ENCODE measurements at places on chromosomes 6 and 20.

DNA sequence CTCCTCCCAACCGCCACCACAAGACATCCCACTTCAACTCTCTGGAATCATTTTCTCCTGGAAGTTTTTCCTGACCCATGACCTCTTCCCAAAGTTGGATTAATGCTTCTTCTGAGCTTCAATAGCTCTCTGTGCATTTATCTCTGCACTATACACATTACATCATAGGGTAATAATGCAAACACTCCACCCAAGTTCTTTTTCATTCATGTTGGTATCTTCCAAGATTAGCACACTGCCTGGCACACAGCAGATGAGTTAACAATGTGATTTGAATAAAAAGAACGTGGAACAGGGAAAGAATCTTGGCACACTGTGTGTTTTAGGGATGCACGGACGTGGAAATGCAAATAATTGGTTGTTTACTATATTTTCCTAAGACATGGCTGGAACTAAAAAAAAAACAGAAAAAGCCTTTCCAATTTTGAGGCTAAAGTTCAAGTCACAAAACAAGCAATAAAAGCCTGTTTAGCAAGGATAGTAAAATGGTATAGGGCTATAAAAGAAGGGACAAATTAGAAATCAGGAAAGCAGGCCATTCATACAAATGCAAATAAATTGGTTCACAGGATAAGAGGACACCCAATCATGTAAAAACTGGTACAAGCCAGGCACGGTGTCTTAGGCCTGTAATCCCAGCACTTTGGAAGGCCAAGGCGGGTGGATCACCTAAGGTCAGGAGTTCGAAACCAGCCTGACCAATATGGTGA, 1.6 kb upstream of the FAM135A start:
- DNase-seq: no peak

DNA sequence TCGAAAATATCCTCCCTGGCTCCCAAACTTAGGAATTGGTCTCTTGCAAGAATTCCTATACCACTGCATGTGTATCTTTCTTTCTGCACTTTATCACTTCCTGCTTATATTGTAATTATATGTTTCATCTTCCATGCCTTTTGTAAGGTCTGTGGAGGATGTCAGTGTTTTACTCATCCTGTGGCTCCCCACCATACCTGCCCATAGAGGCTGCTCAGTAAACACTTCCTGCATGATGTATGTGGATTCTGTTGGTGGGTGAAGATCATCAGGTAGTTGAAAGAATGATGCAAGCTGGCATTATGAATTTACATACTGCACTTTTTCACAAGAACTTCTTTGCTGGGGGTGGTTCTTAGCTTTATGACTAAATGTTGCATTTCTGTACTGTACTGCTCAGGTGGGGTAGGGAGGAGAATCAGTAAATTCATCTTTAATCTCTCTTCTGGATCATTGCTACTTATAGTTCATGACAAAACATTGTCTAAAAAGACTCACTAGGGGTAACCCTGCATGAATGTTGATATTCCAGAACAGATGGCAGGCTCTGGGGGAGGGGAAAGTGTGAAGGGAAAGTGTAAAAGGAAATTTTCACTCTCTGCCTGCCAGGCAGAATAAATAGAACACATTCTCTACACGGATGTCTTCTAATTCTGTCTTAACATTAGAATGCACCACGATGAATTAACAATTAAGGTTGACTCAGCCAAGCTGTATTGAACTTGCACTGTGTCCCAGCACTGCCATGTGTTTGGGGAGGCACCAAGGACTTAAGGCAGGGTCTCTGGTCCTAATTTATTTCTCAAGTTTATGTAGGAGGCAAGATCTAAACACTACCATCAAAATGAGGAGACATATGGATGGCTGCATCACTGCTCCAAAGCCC, 36.0 kb upstream of the KLHL31 start:
- no peak for DNase-seq

- peak; percentile 30 for DNase-seq
Observed at GRCh38 chr20:2752567-2753460, 47.6 kb downstream of the CPXM1 start.

DNA sequence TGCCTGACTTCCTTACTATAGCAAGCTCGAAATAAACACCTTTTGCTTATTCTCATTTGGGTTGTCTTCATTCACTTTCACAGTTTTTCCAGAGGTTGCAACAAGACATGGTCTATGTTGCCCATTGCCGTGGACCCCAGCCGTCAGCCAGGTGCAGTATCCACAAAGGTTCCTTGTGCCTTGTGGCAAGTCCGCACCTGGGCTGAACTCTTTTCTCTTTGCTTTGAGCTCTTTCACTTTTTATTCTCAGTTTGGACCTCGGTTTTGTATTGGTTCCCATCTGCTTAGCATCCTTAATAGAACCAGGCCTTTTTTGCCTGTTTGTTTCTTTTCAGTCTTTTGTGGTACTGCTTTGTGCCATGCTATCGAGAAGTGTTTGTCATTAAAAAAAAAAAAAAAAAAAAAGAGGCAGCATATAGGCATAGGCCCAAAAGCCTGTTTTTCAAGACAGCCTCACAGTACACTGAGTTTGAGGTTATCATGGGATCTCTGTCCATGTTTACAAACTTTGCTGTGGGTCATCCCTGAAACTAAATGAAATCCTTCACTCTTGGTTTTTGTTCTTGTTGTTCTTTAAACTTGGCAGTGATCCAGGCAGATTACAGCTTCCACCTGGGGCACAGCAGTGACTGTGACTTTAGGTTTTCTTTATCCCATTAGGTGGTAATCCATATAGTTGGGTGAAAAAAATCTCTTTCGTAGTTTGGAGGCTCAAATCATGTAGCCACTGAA, 33.3 kb downstream of the GSTA3 start:
- no peak for DNase-seq

DNA sequence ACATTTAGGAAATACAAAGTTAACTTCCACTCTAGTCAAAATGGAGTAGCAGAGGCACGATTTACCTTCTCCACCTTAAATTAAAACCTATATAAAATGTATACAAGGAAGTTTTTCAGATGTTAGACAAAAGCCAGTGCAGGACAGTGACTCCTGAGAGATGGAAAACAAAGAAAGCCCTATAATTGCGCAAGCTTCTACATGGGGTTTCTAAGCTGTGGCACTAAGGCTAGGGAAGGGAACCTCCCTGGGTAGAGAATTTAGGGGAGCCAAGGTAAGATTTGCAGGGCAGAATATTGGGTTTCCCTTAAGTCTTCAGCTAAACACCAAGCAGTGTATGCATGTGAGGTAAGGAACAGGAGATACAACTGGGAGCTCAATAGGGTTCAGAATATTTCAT, 18.5 kb upstream of the ZC3H12D start:
- no peak for DNase-seq

DNA sequence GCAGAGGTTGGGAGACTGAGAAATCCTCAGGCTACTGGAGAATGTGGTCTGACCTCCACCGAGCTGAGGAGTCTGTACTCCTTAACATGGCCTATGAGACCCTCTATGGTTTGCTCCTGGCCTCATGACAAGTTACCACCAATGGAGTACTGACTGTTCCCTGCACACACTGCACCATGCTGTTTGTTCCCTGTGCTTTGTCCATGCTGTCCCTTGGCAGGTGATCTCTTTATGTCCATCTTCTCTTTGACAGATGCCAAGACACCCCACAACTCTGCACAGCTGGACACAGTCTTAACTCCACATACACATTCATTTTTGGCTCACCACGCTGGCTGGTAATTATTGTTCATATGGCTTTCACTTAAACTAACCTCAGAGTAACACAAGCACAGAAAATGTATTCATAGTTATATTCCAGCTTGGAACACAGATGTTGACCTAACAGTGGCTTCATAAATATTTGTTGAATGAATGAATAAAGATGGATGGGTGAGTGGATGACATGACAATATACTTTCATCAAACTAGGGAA, 258.0 kb downstream of the ATXN1 start:
- DNase-seq: no peak

DNA sequence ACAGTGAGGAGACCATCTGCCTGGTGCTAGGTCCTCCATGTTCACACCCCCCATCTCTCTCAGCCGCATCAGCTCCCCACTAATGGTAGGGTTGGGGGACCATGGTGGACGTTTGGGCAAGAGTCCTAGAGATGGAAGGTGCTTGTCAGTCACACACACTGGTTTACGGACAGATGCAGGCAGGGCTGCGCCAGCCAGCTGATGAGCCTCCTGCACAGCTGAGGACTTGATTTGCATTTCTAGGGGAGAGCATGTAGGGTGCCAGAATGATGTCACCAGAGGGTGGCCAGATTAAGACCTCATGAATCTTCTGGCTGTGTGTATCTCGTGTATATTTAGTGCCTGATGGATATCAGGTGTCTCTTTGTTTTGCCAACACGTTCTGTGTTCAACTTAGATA, 28.6 kb downstream of the CST8 start:
- DNase-seq: no peak

DNA sequence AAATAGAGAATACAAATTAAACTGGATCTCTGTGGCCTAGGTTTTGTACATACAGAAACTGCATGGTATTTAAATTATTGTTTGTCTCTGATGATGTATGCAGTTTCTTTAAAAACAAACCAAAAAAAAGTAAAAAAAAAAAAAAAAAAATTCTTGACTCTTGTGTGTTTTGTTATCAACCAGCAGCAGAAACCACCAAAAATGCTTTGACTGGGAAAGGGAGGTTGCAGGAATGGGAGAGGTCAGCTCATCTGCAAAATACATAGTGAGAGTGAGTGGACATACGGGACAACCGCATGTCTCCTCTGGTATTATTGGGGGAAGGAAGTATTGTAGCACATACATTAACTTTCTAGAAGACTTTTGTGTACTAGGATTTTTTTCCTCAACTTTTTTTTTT, 38.0 kb downstream of the TBC1D7 start:
- DNase-seq: no peak

GRCh38 chr6:28212510-28213212, 12.4 kb upstream of the ZSCAN9 start:
- no peak for DNase-seq

DNA sequence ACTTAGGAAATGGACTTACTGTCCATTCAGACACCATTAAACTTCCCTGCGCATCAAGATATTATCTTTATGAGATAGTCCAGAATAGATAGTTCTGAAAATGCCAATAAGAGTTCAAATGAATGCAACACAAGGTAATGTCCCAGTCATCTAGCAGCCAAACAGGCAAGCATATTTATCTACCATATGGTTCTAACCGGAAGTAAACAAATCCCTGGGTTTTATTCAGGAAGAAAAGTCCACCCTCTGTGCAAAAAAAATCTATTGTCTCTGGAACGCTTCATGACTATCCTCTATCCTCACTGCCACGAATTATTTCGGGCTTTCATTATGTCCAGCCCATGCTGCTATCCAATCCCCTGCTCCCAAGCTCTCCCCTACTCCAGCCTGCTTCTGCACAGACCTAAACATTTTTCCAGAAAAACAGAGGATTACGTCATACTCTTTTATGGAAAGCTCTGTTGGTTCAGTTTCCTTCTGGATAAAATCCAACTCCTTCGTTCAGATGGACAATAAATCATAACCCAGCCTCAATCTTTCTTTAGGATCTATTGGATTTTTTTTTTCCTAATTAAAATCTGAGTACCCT, 11.4 kb downstream of the PPIL6 start:
- DNase-seq: no peak

GRCh38 chr6:11358904-11359830, 126.7 kb upstream of the NEDD9 start:
- DNase-seq: no peak

DNA sequence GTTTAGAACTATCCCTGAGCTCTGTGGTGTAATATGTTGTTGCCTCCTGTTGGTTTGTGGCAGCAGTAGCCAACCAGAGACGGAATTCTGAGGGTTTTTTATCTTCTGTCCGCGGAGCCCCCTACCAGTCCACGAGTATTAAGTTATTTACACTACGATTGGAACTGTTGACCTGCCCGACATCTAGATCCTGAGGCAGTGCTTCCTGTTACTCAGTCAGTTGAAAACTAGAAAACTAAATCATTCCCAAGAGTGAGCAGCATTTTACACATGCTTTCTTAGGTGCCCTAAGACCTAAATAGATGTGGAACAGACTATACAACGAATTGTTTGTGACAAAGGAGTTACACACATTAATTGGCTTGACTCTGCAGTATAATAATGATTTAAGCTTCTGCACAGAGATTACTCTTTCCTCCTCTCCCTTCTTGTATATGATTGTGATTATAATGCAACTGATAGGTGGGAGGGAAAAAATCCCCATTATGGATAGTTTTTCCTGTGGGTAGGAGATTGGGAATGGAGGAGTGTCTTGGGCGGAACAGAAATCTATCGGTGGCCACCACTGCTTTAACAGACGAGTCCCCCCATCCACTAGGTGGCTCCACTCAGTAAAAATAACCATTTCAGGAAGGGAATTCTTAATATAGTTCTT, 1.7 kb downstream of the LOC128125822 start:
- DNase-seq: peak; percentile 14

DNA sequence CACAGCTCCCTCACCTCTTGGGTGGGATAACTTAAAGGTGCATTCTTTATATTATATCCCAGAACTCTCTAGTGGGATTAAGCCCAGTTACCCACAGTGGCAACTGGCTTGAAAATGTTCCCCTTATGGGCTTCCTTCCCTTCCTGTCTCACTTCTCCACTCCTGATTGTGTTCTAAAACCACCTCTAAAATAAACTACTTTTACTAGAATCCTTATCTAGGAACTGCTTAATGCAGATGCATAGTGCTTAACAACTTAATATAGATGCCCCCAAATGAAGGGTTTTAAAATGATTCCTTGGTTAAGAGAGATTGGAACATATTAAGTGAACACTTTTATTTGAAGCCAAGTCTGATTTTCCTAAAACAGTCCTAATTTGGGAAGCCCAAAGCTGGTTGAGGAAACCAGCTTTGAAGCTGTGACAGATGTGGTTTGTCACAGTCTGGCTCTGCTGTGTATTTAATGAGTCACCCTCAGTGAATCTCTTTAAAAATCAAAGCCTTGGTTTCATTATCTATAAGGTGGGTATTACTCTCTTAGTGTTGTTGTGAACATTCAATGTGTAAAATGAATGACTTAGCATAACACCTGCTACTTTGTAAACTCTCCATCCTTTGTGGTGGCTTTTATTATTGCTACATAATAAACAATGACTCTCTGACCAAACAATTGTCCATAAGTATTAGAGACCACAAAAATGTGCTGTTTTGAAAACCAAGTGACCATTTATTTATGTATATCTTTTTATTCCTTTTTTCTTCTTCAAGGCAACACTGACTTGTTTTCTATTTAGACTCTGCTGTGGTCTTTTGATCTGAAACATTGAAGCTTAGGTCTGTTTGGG, 24.4 kb downstream of the PLCB1 start:
- DNase-seq: no peak

- DNase-seq: no peak
Observed at GRCh38 chr6:113805173-113805790, 51.9 kb upstream of the MARCKS start.

DNA sequence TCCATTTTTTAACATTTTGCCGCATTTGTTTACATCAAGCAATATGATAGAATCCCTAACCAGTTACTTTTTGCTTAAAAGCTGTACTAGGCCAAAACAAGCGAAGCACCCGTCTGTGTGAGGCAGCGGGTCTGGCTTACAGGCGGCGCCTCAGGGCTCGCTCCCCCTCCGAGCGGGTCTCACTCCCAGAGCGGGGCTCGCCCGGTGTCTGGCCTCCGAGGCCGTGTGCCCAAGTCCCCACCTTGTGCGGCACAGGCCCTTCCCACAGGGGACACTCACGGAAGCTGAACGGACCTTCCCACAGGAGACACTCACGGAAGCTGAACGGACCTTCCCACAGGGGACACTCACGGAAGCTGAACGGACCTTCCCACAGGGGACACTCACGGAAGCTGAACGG, 23.4 kb downstream of the ZBTB46 start:
- no peak for DNase-seq
